ENCODE measurements at places on chromosomes 1 and 21.

DNA sequence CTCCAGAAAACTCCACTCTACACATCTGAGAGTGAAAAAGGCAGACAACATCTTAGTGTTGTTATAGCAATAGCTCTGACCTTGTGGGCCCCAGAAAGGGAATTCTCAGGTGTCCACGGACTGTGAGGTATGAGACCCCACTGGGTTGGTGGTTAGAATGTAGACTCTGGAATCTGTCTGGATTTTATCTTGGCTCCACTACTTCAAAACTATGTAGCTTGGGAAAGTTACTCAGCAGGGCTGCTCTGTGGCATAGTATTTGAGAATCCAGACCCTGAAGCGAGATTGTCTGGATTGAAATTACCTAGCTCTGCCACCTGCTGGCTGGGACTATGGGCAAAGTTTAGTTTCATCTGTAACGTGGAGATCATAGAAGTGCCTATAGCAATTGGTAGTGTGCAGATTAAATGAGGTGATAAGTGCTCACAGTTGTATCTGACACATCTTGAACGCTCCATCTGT lies 25.8 kb downstream of the PRDM2 start:
- peak; percentile 42 for DNase-seq

DNA sequence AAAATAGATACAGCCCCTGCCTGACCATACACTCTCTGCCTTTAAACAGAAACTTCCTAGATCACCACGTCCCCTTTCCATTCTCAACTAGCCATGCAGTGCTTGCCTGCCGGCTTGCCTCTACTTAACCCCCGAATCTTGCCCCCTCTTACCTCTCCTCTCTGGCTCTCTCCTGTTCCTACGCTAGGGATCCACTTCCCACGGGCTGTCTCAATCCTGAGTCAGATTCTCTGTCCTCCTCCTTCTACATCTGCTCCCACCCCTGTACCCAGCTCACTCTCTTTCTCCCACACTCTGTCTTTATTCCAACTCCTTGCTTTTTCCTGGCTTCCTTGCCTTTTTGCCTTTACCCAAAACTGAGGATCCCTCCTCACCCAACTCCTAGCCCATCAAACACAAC lies 29.3 kb downstream of the ATF3 start:
- DNase-seq: peak; percentile 65

- peak; percentile 59 for DNase-seq
Measured at GRCh38 chr1:153494976-153495535, 34.6 kb upstream of the S100A7 start.

DNA sequence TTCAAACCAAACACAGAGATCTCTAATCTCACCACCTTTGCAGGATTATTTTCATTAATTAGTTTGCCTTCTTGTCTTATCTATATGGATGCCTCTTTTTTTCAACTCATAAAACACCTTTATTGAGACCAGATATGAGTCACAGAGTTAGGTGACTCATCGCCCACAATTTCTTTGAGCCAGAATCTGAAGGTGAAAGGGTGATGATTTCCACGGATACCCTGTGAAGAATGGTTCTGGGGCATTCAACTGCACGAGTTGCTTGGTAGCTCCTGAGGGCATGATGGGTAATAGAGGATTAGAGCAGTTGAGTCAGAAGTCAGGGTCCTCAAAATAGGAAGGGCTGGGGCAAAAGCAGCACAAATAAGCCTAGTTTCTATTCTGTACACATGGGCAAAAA lies 128.2 kb downstream of the TBX19 start:
- peak; percentile 54 for DNase-seq

DNA sequence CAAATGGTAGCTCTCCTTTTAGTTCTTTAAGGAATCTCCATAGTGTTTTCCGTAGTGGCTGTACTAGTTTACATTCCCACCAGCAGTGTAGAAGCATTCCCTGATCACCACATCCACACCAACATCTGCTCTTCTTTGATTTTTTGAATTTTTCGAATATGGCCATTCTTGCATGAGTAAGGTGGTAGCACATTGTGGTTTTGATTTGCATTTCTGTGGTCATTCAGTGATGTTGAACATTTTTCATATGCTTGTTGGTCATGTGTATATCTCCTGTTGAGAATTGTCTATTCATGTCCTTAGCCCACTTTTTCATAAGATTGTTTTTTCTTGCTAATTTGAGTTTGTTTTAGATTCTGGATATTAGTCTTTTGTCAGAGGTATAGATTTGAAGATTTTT lies 84.6 kb upstream of the B3GALT2 start:
- peak; percentile 76 for DNase-seq

DNA sequence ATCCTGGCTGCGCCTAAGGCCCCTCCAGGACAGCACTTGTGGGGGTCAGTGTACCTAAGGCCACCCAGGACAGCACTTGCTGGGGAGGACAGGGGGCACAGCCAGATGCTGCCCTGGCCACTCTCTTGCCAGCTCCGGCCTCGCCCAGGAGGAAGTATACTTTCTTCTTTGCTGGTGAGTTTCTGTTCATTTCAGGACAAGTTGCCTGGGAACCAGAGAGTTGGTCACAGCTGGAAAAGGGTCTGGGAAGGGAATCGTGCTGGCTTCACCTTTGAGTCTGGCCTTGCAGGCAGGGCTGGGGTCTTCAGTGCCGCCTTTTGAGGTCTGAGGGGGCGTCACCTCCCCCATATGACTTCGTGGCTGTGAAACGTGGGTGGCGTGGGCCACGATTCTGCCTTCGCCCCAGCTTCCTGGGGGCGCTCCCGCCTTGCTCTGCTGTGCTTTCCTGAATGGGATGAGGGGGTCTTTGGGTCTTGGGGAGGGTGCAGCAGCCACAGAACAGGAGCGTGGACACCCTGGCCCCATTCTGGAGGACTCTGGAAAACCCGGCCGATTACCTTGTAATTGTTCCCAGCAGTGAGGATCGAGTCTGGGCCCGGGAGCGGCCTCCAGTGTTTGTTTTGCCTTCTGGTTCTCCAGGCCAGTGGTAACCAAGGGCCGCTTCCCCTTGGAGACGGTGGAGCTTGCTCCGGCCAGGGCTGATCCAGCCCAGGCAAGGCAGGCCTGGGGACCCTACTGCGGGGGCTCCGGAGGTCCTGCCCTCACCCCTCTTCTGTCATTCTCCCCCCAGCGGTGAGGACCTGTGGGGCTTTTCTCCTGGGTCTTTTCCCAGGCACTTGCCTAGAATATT lies 45.9 kb downstream of the SPSB1 start:
- peak; percentile 28 for DNase-seq

- peak; percentile 93 for DNase-seq
Measured at GRCh38 chr1:56831871-56832693, 12.9 kb upstream of the FYB2 start.

DNA sequence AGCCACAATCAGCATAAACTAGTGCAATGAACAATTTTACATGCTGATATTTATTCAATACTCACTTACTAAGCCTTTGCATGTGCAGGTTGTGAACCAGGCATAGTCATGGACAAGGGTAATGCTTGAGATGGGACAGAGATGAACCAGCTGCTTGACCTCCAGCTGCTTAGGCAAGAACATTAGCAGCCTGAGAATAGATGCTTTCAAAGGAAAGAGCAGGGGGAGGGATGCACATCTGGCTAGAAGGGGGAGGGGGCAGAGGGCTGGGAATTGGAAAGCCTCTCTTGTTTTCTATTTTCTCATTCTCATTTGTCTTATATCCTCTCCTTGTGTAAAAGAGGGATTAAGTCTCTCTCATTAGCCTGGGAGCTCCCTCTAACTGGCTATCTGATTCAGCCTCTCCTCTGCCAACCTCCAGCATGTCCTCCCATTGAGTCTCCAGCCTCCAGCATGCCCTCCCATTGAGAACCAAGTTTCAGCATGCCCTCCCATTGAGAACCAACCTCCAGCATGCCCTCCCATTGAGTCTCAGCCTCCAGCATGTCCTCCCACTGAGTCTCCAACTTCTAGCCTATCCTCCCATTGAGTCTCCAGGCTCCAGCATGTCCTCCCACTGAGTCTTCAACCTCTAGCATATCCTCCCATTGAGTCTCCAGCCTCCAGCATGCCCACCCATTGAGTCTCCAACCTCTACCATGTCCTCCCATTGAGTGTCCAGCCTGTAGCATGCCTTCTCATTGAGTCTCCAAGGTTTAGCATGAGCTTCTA lies 38.4 kb upstream of the TRABD2B start:
- no peak for DNase-seq

DNA sequence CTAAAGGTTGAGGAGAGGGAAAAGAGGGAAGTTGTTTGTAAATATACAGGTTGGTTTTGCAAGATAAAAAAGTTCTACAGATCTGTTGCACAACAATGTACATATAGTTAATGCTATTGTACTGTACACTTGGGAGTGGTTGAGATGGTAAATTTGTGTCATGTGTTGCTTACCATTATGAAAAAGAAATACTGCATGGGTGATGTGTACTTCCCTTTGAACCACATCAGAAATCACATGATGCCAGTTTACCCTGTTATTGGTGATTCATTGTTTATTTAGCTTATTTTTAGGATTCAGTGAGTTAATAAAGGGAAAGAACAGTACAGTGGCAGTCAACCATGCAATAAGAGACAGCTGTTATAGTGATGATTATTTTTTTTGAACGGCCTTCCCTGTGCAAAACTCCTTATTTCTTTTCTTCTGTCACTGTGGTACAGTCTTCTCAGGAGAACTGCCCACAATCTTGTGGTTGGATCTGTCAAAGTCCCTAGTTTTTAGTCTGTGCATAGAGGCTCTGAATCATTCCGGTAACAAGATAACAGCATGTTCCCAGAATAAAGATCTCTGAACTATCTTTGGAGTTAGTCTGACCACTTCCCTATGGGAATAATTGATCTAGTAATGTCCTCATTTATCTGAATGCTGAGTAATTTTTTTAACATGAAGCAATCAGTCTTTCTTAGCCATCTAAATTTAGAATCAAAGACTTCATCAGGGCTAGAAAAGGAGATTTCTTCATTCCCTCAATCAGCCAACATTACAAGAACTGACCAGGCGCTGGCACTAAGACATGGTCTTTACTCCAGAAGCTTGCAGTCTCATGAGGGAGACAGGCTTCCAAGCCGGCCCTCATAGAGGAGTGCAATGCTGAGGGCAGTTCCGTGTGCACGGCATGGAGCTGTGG lies 84.2 kb downstream of the SH3GLB1 start:
- DNase-seq: peak; percentile 98

Measured in fibroblast of mammary gland (primary cell).